AG08396 (cell line): ENCODE measurements at places on chromosomes 3 and 15.

- DNase-seq = no peak
Measured at GRCh38 chr3:21398461-21398860, 352.5 kb downstream of the ZNF385D start.

DNA sequence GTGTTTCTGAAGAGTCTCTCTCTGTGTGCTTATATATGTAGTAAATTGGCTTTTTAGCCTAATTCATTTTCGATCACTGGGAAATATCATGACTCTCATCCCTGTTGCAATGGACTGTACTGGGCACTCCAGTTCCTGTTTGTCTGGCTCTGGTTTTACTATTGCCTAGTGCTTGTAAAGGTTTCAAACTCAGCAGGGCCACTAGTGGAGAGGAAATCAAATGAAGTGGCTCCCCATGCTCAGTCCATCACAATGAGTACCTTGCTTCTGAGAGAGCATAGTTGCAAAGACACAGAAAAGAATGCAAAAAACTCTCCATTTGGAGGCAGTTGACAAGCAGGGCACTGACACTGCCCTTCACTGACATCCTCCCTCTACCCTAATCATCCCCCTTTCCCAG, 167.8 kb downstream of the TAFA4 start:
- no peak for DNase-seq

- DNase-seq = no peak
Measured at GRCh38 chr3:138457863-138458735, 23.7 kb downstream of the ESYT3 start.

GRCh38 chr3:126417981-126418530, 23.3 kb downstream of the CFAP100 start:
- no peak for DNase-seq

DNA sequence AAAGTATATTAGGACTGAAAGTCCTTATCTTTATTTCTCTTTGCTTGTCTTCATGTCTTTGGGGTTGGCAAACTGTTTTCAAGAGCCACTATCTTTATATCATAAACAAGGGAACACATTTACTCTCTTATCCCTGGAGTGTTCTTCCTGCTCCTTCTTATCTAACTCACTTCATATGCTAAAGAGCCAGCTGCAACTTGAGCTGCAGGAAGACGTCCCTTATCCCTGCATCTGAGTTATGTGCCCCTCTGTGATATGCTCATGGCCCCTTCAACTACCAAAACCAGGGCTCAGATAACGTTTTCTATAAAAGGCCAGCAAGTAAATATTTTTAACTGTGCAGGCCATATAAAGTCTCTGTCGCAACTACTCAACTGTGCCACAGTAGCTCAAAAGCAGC, 137.0 kb upstream of the CRBN start:
- no peak for DNase-seq

- no peak for DNase-seq
Measured at GRCh38 chr3:73885862-73886261, 261.1 kb upstream of the PDZRN3 start.

DNA sequence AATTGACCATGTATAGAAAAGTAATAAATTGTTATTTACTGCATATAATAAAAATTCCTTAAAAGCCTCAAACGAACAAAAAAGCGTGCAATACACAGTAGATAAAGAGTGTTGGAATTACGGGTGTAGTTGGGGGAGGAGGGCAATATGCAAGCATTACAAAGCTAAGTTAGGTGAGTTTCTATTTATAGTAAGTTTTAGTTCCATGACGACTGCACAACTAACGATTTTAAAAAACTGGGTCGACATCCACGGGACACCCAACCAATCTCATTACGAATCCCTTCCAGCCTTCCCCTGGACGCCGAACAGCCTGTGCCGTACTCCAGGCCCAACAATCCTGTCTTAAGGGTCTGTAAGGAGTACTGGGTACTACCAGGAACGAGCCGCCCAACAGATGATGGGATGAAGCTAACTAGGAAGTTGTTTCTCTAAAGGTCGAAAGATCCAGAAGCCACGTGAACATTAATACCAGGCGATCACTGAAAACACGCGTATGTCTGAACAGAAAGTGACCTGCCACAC, 677 bp downstream of the POLQ start:
- peak; percentile 35 for DNase-seq

DNA sequence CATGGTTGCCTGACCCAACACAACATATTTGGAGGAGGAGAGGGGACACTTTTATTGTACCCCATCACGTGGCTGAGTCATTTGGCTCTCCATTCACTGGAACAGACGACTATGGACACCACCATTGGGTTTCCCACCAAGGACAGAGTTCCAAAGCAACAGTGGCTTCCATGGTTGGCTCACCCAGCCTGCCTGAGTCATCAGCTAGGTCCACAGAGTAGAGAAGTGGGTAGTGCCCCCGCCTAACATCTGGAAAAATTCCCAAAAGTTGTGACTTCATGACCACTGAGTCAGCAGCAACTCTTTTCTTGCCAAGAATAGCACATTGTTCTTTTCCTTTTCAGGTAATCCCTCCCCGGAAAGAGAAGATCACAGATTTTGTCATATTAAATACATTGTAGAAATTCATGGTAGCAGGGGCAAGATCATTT, 3.0 kb upstream of the PPP1R2 start:
- DNase-seq = peak; percentile 65

DNA sequence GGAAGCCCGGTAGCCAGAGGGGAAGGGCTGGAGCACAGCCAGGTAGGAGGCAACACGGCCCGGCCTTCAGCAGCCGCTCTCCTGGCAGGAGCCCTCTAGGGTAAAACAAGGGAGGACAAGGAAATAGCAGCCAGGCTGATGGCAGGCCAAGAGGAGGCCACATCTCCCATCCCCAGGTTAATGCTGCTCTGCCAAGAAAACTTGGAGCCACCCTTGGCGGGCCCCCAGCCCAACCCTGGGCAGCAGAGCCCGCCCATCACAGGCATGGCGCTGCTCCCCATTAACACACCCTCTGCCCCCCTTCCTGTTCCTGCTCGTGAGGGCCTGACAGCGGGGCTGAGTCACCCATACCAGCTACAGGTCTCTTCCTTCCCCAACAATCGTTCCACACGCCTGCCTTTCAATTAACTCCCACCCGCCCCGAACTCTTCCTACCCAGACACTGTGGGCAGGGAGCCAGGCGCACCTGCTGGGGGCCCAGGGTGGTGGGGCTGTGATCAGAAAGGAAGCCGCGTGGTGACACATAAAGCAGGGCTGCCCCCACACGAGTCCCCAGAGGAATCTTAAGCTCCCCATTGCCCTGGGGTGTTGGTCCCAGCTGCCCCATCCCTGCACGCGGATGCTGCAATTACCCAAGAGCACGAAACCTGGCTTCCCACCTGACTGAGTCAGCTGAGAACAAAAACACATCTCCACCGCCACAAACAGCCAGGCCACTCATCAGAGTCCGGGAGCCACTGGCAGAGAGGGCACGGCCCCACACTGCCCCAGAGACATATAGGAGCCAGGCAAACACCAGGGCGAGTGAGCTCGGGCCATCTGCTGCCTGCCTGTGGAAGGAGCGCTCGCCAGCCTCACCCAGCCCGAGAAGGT, at the start of gene C15orf62:
Gene C15orf62 (plus strand): TSS at position 707 of the 873 bp plus-strand sequence. CDS start 516 bp downstream, outside the sequence.
- DNase-seq = no peak

GRCh38 chr15:78457101-78457500, 19.1 kb downstream of the IREB2 start:
- peak; percentile 48 for DNase-seq

DNA sequence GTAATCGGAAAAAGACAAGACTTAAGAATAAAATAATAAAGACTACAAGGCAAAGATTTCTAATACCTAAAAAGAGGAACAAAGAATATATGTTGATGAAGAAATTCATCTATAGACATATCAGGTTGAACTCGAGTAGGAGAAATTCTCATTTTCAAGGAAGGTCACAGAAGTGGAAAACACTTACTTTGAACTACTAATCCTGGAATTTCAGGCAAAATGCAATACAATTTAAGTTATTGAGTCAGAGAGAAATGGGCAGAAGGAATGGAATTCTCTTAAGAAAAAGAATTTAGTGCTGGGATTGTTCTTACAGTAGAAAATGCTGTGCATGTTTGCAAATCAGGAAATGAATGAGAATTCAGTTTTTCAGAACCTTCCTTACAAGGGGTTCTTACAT, 135.9 kb upstream of the TGFBR2 start:
- no peak for DNase-seq

GRCh38 chr3:131538968-131539367, 36.2 kb upstream of the MRPL3 start:
- no peak for DNase-seq

GRCh38 chr15:50066666-50067065, 52.4 kb downstream of the ATP8B4 start:
- DNase-seq = no peak

DNA sequence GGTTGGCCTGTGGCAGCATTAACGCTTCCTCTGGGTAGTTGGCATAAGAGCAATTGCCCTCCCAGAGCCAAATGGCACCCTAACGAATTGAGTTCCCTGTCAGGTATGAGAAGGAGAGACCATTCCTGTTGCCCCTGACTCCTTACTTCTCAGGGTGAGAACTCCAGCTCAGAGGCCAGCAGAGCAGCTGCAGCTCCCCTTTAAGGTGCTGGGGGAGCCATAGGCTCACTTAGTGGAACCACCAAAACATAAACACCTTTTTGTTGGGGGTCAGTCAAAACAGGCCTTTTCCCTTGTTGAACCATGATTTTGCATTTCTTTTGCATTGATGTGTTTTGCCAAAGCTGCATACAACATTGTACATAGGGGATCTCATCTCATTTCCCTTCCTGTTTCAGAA, 28.1 kb upstream of the LHFPL4 start:
- no peak for DNase-seq

GRCh38 chr3:172635588-172635987, 75.3 kb downstream of the NCEH1 start:
- DNase-seq = no peak

GRCh38 chr15:74821091-74821789, 5.2 kb upstream of the CPLX3 start:
- DNase-seq = no peak

DNA sequence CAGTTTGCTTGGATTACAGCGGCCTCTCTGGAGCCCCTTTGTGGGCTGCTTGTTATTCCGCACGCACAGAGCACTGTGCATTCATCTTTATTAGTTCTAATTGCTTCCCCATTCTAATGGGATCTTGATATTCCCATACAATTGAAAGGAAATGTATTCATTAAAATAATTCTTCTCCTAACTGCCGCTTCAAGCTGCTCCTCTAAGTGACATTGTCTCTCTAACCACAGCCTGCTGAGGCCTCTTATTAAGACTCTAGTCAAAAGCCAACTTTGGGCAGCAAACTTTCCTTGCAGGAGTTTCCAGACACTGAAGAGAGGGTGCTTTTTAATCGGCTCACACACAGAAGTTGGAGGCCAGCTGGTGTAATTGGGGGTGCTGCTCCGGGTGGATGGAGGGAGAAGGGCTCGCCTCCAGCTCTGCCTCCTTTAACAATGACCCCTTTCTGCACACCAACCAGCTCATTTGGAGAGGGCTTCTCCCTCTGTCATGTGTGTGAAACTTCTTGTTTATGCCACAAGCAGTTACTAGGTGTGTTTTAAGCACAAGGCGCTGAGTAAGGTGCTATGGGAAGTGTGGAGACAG, 5.6 kb upstream of the MAGEF1 start:
- no peak for DNase-seq

DNA sequence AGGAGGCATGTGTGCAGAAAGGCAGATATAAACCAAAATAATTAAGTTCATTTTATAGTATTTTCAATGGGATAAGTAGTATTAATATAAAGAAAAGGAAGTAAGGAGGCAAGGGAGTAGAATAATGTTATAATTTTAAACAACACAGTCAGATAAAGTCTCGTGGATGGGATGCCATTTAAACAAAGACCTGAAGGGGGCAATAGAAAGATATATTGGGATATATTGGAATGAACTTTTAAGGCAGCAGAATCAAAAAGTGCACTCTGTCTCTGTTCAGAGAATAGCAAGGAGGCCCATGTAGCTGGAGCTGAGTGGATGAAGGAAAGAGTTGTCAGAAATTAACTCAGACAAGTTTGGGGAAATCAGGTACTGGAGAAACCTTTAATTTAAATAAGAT, 158.7 kb downstream of the CGGBP1 start:
- DNase-seq = no peak

DNA sequence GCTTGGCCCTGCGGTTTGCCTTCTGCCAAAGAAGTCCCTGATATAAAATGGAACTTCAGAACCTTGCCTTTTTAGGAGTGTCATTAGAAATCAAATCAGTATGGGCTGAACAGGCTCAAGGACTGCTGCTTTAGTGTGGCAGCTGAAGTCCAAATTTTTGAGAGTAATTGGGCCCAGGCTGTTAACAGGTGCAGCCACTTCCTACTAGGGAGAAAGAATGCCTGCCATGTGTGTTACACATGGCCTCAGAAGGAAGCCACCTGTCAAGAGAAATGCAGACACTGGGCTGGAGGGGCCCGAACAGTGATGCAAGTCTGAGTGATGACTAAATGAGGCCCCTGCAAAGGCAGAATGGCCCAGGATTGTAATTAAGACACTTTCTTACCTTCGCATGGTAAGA, 786.7 kb upstream of the CFAP20DC start:
- DNase-seq = no peak

- no peak for DNase-seq
Measured at GRCh38 chr15:71677352-71677751, 133.0 kb upstream of the NR2E3 start.

DNA sequence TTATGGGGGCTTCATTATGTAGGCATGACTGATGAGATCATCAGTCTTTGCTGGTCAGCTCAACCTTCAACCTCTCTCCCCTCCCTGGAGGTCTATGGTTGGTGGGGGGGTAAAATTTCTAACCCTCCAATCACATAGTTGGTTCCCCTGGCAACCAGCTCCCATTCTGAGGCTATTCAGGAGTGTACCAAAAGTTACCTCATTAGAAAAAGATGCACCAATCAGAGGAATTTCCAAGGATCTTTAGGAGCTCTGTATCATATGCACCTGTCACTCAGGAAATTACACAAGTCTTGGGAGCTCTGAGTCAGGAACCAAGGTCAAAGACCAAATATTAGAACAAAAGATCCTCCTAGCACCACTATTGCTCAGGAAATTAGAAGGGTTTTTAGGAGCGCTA, 21.4 kb upstream of the LEO1 start:
- DNase-seq = no peak

- no peak for DNase-seq
Measured at GRCh38 chr3:66507423-66508260, 6.8 kb upstream of the LRIG1 start.

- no peak for DNase-seq
Measured at GRCh38 chr3:3170998-3171397, 8.5 kb downstream of the CRBN start.

DNA sequence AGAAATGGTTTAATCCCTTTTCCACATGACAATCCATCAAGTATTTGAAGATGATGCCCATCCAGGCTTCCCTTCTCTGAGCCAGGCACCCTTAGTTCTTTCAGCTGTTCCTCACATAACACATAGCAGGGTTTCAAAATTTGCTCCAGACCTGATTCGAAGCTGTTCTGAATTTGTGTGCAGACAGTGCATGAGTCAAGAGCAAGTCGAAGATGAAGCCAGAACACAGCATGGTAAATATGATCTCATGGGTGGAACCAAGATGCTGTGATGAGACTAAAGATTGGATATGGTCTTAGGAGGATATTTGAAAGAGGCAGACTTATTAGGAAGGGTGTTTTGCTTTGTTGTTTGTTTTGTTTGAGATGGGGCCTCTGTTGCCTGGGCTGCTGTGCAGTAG, 32.6 kb upstream of the PDE8A start:
- DNase-seq = peak; percentile 19
